ENCODE measurements at places on chromosomes 5 and 9.

DNA sequence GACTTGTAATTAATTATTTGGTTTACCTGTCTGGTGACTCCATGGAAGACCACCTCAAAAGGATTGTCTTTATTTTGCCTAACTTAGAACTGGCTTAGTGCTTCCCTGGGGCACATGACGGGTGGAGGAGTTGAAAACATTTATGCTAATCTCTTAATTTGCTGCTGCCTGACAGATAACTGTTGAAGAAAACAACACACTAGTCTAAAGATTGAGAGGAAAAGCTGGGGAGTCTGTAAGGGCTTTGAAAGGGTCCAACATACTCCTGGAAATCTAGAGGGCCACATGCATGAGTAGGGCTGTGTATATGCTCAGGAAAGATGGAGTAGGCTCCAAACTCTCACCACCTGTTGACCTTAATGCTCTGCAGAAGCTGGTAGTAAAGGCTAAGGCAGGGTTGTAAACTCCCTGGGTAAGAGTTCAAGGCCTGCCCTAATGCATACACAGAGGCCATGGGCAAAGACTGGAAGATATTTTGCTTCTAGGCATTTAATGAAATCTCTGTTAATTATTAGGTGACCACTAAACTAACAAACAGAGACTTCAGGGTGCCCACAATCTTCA, 40.7 kb downstream of the NR3C1 start:
- no peak for DNase-seq

- DNase-seq, result no peak
Measured at GRCh38 chr5:144822503-144822902, 651.8 kb downstream of the KCTD16 start.

DNA sequence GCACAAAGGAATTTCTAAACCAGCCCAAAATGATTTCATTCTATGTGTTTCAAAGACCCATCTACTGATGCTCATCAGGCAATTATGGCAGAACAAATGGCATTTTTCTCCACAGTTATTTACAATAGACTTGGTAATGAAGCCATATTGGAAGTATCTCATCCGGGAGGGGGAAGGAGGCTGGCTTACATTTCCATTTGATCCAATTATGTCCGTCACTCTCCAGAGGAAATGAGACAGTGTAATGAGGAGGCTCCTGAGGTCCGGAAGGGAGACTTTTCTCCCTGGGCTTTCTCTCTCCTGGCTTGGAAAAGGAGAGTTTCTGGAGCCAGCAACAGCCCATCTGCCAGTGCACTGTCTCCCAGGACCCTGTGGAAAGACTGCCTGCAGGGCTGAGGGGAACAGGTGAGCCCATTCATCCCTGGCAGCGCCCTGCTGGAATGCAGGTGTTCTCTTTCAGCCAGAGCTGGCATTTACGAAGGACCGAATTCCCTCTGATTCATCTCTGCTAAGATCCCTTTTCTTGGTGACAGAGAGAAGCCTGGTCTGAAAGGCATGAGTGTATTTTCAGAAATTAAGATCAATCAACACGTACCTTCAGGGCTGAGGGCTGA, 54.9 kb upstream of the SAP30L start:
- no peak for DNase-seq

GRCh38 chr5:147956064-147956841, 49.9 kb upstream of the C5orf46 start:
- DNase-seq, result no peak

DNA sequence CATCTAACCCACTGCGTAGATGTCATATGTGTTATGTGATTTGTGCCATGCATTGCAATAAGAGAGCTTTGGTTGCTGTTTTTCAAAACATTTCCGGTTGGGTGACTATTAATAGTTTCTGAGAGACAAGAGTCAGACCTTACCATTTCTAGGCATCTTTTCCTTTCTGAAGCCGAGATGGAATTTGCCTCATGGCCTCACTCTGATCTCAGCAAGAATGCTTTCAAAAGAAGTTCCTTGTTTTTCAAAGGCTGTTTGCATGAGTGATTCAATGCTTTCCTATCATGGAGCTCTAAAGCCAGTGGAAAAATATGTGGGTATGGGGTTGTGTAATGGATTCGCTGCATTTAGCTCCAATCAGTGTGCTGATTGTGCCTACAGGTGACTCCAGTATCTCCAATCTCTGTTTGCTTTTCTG, 203.1 kb upstream of the PPP1R2B start:
- no peak for DNase-seq

DNA sequence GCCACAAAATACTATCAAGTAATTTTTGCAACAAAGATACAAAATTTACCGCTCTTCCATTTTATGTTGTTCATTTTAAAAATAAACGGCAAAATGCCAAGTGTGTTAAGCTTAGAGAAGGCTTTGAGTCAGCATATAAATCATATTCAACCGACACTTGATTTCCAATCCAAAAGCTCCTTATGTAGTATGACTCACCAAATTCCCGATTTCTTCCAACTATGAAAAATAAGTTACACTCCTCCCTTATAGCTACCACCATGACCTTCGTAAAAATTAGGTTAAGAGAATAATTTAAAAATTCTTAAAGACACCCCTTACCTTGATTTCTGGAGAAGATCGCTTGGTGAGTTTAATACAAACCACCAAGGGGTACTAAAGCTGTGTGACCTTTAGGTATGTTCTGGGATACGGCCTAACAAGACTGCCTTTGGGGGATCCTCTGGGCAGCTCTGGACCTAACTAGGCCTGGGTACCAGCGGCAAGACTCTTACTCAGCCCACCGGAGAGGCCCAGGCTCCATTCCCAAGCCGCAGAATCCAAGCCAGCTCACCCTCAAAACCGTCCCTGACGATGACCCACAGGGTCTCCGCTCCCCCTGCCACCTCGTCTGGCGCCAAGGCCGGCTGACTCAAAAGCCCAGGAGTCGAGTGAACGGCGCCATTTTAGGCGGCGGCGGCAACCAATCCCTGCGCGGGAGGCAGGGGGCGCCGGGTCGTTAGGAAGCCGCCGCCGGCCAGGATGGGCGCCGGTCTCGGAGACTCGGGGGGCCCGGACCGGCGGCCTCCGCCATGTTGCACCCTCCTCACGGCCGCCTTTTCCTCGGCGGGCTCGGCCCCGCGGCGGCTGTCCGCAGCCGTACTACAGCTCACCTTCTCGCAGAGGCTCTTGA, 739 bp downstream of the PPP2CA start:
- DNase-seq, result peak; percentile 62

DNA sequence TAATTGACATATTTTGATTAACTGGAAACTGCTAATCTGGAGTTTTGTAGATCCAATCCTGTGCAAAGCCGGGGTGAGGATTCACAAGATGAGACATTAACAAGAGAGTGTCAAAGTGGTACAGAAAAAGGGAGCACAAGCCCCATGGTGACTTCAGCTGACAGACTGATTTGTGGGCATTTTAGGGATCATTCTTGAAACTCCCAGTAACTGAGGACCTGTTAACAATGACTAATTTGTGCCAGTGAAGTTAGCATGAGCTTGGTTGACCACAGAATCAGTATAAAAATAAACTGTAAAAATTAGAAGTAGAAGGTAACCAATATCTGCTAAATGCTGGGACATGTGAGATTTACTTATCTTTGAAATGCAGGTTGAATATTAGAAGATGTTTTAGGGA, 1578.3 kb downstream of the EFNA5 start:
- no peak for DNase-seq

GRCh38 chr5:139137697-139138096, 60.5 kb downstream of the SIL1 start:
- no peak for DNase-seq

GRCh38 chr9:114674076-114674797, 7.8 kb downstream of the TEX48 start:
- no peak for DNase-seq

DNA sequence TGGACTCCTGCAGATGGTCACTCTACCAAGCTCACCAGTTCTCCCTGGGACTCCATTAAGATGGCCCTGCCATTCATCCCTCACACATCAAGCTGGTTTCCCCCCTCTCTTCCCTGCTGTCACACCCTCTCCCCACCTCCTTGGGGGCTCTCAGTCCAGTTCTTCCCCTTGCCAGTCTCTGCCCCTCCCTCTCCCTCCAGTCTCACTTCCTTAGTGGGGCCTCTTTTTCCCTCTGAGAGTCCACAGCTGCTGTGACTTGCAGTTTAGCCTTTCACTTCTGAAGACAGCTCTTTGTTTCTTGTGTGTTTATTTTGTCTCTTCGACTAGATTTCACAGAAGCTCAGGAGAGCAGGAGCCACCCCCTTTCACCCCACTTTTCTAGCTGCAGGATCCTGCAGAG, 10.5 kb downstream of the DOCK2 start:
- DNase-seq, result no peak

- DNase-seq, result no peak
Measured at GRCh38 chr5:108148715-108149139, 233.2 kb downstream of the FBXL17 start.

DNA sequence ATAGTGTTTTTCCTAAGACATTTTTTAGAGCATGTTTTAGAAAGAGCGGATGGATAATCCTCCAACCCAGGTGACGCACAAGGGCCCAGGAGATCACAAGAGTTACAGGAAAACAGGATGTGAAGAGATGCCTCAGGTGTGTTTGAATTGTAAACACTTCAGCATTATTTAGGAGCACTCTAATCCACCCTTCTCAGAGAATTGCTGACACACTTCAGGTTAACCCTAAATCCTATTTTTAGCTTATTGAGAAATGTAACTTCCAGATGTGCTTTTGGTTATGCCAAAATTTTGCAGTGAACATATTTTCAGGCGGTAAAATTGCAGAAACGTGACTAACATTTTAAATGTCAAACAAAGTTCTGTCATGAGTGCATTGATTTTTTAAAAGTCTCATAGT, 755.4 kb upstream of the CTNND2 start:
- DNase-seq, result no peak

GRCh38 chr9:25207402-25208195, 470.6 kb downstream of the TUSC1 start:
- no peak for DNase-seq

DNA sequence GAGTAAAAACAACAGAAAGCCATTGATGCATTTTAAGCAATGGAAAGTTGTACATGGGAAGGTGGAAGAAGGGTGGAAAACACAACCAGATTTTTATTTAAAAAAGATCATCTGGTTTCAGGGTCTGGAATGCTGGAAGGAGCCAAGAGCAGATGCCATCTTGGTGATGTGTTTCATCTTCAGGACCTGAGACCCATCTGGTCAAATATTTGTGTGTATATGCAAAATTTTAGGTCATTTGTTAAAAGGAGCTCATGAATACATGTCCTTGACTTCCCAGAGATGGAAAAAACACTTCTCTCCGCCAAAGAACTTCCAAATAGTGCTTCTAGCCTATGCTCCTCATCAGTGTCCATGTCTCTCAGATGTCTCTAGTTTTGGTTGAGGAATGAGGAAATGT, 110.6 kb upstream of the GDNF start:
- no peak for DNase-seq

DNA sequence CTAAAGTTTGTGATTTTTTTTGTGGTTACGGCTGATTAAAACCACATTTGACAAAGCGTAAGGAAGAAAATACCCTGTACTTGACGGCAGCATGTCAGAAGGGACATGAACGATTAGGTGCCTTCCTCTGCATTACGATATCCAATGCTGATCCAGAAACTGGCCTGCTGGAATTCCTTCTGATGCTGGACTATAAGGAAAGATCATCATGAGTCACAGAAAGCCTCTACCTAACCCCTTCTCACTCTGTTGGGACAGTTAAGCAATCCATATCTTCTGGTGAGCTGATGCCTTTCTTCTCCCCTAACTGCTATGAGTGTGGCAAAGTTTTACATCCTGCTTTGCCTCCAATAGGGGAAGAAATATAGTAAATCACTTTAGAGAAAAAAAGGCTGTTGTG, 78.4 kb upstream of the PAPPA start:
- DNase-seq, result no peak

Measured in colonic mucosa (tissue), 4 donors.